ENCODE measurements at places on chromosomes 13 and 19. TPM values are rescaled to one million over a fixed set of nuclear protein-coding genes. Genes with fewer than 3 reads are reported as not detected.
A peak's percentile ranks its signal among the peaks of the same experiment; 100 is the strongest.

- peak; percentile 11 for DNase-seq
Measured at GRCh38 chr13:60572003-60572798, 175.2 kb downstream of the TDRD3 start.

DNA sequence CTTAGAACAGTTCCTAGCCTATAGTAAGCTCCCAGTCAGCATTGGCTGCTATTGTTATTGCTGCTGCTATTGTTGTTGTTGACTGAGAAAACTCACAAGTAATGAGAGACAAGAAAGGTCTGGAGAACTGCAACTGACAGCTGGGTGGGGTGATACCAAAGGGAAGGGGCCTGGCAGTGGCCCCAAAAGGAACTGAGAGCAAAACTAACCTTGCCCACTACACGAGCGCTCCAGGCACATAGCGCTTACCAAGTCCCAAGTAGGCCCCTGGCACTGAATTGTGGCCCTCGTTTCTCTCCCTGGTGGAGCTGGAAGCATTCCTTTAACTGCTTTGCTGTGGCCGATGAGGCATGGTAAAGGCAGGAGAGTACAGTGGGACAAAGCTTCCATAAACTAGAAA is 59.7 kb downstream of the KCTD12 start:
- no peak for DNase-seq

DNA sequence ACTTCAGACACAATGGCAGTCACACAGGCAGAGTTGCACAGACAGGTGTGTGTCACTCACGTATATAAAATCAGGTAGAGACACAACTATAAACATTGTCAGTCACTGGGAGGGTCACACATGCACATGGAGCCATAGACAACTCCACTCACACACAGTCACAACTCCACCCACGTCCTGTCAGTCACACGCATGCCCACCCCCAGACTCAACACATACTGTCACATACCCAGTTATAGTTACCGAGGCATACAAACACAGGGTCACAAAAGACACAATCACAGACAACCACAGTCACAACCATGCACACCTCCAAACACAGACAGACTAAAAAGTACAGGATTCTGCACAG is 1.5 kb downstream of the NUMBL start:
- no peak for DNase-seq

Gene ZC3H4
- total RNA-seq: 11.3 TPM
